GM12891 (cell line): ENCODE measurements at places on chromosomes 6 and 20.
A peak's percentile ranks its signal among the peaks of the same experiment; 100 is the strongest.

- no peak for DNase-seq
Measured at GRCh38 chr6:39411465-39411864, 89.0 kb upstream of the KCNK16 start.

- no peak for DNase-seq
Measured at GRCh38 chr6:2718334-2719092, 32.2 kb downstream of the MYLK4 start.

- DNase-seq = no peak
Measured at GRCh38 chr20:58081846-58082245, 146.6 kb downstream of the ANKRD60 start.

- no peak for DNase-seq
Measured at GRCh38 chr20:43983359-43983758, 68.7 kb downstream of the TOX2 start.

GRCh38 chr20:32439132-32439829 is 81.2 kb downstream of the ASXL1 start:
- DNase-seq = no peak

DNA sequence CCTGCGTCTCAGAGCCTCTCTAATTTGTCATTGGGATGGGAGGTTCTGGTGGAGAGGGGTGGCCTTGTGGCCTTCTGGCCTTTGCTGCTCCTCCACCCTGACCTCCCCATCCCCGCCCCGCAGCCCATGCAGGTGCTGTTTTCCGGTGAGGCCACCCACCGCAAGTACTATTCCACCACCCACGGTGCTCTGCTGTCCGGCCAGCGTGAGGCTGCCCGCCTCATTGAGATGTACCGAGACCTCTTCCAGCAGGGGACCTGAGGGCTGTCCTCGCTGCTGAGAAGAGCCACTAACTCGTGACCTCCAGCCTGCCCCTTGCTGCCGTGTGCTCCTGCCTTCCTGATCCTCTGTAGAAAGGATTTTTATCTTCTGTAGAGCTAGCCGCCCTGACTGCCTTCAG is 171.8 kb upstream of the RNF24 start:
- no peak for DNase-seq

- no peak for DNase-seq
Measured at GRCh38 chr6:167444602-167445346, 119.9 kb downstream of the TTLL2 start.

DNA sequence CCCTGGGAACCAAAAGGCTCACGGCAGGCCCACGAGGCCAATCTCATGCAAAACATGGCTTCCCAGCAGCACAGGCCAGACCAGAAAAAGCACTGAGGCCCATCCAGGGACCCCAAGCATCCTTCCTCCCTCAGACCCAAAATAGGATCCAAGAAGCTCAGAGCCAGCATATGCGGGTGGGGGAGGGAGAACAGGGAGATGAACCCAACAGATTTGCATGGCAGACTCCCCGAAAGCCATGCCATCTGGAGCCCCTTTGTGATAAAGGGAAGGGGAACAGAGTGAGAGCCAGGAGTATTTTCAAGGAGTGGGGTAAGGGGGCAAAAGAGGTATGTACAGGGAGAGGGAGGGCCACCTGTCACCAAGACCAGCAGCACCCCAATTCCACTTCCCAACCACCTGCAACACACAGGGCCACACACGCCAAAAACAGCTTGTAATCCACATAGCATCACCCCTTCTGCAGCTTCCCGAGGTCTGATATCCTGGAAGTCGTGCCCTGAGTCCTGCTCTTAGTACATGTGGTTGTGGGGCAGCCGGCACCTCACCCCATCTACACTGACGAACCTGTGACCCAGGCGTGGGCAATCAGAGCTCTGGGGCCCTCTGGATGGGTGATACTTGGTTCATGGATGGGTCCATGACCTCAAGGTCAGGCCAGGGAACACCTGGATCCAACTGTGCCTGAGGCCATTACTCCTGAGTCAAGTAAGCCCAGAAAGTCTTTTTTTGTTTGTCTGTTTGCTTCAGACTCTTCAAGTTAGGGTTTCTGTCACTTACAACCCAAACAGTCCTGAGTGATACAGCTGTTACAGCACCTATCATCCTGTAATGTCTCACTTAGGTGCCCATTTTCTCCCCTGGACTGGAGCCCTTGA is 24.4 kb downstream of the PREX1 start:
- DNase-seq = no peak

DNA sequence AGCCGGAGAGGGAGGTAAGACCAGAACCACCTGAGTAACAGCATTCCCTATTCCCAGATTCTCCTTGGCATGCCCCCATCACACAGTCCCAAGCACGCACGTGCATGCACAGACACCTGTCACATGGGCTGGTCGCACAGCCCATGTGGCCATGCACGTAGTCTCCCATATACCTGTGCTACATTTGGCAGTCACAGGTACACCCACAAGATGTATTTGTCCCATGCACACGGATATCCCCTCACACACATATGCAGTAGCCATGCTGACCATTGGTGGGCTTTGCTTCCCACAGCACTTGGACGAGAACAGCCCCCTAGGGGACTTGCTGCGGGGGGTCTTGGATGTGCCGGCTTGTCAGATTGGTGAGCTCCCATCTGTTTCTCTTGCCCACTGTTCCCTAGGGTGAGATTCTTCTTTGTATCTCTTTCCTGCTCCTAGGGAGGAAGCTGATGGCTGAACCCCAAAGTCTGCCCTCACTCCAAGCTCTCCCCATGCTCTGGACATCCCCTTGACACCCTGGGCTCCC is 31.9 kb downstream of the PLCG1 start:
- no peak for DNase-seq

DNA sequence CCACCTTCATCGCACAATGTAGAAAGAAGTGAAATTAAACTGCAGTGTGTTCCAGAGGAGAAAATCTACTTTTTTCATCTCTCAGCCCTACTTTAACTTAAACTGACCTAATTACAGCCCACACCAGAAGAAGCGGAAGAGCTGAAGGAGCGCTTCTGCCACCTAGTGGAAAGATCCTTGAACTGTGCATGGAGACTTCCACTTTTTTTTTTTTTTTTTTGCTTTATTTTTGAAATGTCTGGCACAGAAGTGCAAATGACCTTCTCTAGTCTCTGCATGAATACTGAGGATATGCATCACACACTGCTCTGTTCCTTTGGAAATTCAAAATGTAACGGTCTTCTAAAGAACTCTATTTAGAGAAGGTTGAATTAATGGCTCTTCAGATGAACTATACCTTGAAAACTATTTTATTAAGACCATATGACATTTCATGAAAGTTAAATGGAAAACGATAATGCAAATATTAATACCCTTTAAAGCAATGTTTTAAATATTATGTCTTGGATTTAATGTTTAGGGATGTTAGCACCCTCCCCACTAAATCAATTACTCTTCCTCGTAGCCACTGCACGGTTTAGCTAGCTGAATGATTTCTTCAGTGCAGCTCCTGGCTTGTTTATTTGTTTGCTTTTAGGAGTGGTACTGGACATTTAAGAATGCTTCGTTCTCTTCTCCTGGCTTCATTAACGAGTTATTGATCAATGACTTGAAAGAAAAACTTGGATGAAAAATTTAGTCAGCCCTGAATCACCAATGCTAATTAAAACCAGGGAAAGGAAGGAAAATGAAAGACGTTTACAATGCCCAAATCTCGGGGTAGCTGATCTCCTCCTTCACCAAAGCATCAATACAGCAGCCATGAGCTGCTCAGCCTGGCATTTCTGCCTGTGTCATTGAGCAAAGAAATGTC is 569.6 kb upstream of the GJE1 start:
- peak; percentile 25 for DNase-seq

- DNase-seq = no peak
Measured at GRCh38 chr20:47175493-47175892, 181.0 kb downstream of the ZMYND8 start.

DNA sequence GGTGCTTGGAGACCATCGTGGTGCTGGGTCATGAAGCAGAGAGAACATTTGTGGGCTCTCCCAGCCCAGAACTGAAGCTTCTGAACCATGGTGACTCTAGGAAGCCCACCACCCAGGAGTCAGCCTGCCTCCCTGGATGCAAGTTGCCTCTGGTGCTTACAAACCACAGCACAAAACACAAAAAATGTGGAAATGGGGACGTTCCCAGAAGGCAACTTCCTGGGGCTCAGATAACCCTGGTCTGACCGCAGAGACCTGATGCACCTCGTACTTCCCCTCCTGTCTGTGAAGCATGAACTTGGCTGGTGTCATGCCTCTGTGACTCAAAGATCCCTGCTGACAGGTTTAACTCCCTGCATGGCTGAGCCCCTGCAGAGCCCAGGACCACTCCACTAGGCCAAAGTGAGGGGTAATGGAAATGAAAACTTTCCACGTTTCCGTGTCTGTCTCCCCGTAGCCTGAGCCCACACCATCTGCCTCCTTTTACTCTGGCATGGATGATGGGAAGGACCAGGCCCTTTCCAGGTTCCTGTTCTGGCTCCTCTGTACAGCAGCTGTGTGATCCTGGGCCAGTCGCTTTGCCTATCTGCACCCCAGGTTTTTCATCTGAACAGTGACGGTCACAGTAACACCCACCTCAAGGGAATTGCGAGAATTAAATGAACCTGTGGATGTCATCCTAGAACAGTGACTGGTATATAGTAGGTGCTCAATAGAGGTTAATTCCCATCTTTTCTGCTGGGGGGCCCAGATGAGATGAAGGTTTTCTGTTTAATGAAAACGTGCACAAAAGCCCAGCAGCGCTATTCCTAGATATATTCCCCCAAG is 57.7 kb downstream of the PPP1R16B start:
- DNase-seq = peak; percentile 40
